ENCODE measurements at places on chromosomes 7 and 10.

DNA sequence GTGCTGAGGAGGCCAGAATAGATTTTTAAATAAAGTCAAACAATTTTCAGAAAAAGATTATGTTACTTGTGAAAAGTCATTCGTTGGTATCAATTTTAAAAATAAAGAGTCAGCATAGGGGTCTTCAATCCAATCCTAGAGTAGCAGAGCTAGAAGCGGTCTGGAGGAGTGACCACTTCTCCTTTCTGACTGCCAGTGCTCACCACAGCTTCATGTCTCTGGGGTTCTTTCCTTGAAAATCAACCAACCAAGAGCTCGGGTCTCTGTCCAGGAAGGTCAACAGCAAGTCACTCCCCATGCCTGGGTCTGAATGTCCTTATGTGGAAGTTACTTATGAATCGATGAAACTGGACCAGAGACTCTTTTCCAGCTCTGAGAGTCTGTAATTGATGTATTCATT is 14.3 kb downstream of the PTPRN2 start:
- DNase-seq, result no peak

DNA sequence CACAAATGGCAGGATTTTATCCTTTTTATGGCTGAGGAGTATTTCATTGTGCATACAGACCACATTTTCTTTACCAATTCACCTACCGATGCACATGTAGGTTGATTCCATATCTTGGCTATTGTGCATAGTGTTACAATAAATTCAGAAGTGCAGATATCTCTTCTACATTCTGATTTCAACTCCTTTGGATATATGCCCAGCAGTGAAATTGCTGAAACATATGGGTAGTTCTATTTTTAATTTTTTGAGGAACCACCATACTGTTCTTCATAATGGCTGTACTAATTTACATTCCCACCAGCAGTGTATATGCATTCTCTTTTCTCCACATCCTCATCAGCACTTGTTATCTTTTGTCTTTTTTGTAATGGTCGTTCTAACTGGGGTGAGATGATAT is 1290.3 kb downstream of the XPNPEP1 start:
- no peak for DNase-seq

- DNase-seq, result no peak
These were observed 69.3 kb downstream of the OAT start for GRCh38 chr10:124349231-124349995.

DNA sequence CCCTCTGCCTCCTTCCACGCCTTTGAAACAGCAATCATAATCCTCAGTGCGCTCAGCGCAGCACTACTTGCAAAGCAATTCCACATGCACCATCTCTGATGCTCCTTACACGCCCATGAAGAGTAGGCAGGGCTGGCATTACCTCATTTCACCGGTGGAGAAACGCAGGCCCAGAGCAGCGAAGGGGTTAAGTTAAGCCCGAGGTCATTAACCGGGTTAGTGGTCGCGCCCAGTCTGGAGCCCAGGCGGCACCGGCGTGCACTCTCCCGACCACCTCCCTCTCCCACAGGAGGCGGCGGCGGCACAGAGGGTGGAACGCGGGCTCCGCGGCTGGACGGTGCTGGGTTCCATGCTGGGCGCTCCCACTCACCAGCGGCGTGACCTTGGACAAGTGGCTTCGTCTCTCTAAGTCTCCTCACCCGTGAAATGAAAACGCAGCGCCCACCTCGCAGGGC is 515 bp downstream of the FASTK start:
- no peak for DNase-seq

- no peak for DNase-seq
These were observed 229.5 kb upstream of the ADARB2 start for GRCh38 chr10:1966712-1967376.

- no peak for DNase-seq
These were observed 36.4 kb upstream of the WAC start for GRCh38 chr10:28496481-28496961.

- DNase-seq, result no peak
These were observed 53.8 kb upstream of the CPXM2 start for GRCh38 chr10:123945325-123945920.

GRCh38 chr7:143882604-143883078 is 19.3 kb downstream of the TCAF1 start:
- no peak for DNase-seq

DNA sequence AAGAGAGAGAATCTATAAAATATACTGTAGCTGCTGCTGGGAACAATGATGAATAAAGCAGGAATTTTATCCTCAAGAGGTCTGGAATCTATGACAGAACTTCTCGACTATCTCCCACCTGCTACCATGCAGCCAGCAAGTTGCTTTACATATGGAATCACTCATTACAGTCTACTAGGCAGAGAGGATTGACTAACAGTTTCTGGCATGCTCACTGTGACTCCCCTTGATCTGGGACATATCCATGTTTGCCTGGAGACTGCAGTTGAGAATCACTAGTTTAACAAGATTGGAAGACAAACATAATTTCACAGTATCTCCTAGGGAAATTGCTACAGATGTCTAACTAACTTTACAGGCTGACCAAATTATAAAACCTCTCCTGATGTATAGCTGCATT is 13.3 kb downstream of the GPR37 start:
- DNase-seq, result no peak

GRCh38 chr7:1667566-1668395 is 2.3 kb upstream of the ELFN1 start:
- DNase-seq, result no peak

DNA sequence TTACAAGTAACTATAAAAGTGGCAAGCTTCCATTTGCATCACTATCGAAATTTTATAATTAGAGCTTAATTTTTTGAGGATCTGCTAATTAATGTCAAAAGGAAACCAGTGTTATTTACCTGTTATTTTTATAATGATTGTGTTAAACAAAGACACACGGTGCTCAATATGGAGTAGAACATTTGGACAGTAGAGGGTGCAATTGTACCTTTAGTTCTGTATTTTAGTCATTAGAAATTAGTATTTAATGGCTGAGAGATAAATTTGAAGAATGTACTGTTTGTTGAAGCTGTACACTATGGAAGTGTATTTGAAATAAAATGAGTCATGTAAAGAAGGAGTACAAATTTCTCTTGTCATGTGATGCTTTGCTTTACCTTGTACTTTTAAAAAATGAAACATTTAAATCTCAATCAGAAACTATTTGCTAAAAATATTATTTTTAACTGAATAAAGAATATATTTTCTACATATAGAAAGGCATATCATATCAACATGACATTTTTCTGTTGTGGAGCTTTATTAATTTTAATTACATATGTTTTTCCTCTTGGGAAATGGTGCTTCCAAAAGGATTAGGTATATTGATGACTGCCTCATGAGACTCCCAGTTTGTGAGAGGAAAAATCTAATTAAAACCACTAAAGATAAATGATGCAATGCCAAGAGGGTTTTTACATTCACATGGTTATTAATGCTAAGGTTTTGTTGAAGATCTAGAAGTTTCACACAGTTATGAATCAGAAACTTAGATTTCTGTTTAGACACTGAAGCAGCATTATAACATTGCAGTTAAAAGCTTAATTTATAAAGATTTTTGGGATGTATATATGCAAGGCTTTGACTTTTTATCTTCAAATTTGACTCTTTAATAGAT is 10.4 kb upstream of the PRKG1 start:
- no peak for DNase-seq

- no peak for DNase-seq
These were observed 130.6 kb downstream of the MPP7 start for GRCh38 chr10:28172223-28172610.

GRCh38 chr7:157389951-157390730 is 53.3 kb downstream of the DNAJB6 start:
- no peak for DNase-seq

DNA sequence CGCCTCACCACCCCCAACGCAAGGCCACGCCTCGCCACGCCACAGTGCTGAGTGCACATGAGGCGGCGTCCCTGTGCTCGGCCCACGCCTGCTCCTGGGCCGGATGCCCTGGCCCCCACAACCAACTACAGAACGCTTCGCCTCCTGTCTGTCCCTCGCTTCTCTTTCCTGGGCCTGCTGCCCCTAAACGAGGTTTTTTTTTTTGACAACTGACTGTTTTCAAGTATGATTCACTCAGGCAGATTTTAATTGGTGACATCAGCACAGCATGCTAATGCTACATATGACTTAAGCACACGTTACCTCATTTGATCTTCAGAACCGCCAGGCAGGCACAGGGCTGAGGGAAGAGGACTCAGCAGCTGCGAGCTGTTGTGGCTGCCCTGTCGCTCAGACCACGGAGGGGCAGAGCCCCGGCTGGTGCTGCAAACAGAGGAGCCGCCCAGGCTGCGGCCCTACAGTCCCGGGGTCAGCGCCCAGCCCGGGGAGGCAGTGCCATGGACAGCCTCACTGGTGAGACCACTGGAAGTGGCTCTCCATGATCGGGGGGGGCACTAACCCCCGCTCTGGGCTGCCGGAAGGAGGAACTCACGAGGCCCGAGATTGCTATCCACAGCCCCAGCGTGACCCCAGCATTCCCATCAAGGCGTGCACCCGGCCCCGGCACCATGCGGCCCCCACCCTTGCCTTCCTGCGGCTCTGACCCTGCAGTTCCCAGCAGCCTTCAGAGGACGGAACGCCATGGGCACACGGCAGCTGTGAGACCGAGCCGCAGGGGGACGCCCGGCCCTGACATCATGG is 212.8 kb downstream of the MAD1L1 start:
- no peak for DNase-seq

DNA sequence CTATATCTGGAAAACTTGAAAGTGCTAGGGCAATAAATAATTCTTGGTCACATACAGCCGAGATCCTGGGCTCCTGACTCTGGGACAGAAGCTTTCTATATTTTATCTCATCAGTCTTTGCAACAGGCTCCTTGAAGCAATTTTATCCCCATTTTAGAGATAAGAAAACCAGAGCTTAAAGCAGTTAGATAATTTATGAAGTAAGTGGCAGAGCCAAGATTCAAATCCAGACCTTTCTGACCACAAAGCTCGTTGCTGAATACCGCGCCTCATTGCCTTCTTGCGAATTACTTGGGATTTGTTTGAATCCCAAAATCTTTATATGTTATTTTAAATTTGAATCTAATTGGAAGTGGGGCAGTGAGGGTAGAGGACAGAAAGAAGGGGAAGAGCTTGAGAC is 106.0 kb downstream of the TCF7L2 start:
- DNase-seq, result no peak

- DNase-seq, result no peak
These were observed 14.8 kb downstream of the SAMD8 start for GRCh38 chr10:75126277-75126676.

DNA sequence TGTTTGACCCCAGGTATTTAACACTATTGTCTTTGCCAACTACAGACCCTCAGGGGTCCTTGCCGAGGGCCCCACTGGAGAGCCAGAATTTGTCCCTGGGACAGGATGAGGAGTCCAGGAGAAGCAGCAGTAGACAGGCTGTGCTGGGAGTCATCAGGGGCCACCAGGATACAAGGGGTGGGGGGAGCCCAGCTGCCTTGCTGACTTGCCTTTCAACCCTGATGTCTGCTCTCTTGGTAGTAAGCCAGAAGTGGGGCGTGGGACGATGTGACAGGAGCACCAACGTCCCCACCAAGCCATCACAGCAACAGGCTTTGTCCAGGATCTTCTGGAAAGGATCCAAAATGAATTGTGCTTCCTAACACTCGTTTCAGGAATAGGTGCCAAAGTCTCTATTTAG is 62.4 kb upstream of the CDCA7L start:
- no peak for DNase-seq

DNA sequence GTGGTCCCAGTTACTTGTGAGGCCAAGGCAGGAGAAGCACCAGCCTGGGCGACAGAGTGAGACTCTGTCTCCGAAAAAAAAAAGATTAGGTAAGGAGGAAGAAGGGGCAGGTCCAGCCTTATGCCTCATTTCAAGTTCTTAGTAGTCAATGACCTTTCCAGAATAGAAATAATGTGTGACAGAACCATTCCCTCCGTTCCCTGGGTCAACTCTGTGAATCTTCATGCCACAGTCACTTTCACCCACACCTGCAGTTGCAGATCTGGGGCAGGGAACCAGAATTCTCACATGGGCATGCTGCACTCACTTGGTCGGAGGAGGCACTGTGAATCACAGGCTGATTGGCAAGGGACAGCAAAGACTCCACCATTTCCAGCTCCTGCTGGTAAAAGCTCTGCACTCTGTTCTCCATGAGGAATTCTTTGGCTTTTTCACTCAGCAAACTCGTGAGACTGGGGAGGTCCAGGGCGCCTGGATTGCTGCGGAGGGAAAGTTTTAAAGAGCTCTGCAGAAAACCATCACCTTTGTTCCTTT is 20.7 kb downstream of the STN1 start:
- no peak for DNase-seq

- DNase-seq, result no peak
These were observed 57.8 kb downstream of the ZRANB1 start for GRCh38 chr10:124999433-125000365.

DNA sequence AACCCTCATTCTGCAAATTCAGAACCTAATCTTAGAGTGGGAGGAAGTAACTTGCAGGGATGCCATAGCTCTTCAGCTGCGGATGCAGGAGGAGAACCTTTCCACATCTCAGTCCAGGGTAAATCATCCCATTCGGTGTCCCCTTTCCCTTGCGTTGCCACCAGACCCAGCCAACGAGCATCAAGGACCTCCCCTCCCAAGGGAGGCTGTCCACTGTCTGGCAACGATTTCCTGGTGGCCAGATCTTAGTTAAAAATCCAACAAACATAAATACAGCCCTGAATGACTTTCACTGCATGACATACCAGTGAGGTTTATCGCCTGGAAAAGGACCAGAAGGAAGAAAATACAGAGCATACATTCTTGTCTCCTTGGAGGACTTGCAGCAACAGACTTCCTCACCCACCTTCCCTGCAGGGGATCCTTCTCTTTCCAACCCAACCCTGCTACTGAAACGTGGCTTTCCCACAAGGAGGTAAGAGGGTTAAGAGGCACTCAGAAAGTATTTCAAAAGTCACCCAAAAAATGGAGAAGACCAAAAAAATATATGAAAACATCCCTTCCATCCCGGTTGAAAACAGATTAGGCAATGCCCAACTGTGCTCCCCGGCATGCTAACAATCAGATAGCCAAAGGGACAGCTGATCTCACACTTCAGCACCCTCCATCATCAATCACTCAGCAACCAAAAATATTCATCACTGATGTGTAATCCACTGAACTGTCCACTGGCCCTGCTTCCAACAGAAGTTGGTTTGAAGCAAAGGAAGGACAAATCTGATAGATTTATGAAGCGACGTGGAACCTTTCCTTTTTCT is 206.6 kb downstream of the TNS3 start:
- no peak for DNase-seq

DNA sequence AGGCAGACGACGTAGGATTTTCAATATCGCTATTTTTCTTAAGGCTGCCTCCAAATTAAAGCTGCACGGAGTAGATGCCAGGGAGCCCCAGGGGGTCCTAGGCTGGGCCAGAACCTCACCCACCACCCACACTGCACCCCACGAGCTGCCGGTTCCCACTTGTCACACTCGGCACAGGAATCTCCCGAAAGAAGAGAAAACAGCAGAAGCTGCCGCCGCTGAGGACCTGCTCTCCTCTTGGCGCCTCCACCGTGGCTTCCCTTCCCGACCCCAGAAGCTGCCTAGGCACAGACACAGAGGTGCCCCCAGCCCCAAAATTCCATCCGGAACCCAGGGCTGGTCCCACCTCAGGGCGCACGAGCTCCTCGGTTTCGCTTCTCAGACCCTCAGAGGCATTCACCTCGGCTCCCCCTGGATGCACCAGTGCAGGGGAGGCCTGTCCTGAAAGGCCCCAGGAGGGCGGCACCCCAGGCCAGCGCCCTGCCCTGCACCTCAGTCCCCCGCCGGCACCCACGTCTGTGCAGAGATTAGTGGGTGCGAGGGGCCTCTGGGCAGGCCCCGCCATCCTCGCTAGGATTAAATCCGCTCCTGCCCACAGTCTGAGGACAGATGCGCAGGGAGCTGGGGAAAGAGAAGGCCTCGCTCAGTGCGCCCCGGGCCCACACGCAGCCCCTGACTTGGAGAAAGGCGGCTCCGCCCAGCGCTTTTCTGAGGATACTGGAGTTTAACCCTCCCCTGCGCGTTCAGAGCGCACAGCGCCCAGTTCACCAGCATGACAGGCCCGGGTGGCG is 99.2 kb downstream of the PTPRN2 start:
- DNase-seq, result no peak

Data from stimulated activated CD4-positive, alpha-beta T cell treated with anti-CD3 and anti-CD28 coated beads, Interleukin-1b, Interleukin-23, amount 100 ng/mL, for 1 hour (primary cell).